Activated naive CD8-positive, alpha-beta T cell treated with anti-CD3 and anti-CD28 coated beads, Interleukin-2, amount 10 ng/mL, durations not matched to agents 7 days and 5 days (primary cell): ENCODE measurements at places on chromosomes 11 and 22.

- no peak for DNase-seq
These were observed 101.7 kb downstream of the SNX19 start for GRCh38 chr11:130814440-130815096.

- no peak for DNase-seq
These were observed 1.8 kb upstream of the FIBIN start for GRCh38 chr11:26992031-26992541.

GRCh38 chr11:19244621-19245020 is 3.9 kb upstream of the E2F8 start:
- no peak for DNase-seq

DNA sequence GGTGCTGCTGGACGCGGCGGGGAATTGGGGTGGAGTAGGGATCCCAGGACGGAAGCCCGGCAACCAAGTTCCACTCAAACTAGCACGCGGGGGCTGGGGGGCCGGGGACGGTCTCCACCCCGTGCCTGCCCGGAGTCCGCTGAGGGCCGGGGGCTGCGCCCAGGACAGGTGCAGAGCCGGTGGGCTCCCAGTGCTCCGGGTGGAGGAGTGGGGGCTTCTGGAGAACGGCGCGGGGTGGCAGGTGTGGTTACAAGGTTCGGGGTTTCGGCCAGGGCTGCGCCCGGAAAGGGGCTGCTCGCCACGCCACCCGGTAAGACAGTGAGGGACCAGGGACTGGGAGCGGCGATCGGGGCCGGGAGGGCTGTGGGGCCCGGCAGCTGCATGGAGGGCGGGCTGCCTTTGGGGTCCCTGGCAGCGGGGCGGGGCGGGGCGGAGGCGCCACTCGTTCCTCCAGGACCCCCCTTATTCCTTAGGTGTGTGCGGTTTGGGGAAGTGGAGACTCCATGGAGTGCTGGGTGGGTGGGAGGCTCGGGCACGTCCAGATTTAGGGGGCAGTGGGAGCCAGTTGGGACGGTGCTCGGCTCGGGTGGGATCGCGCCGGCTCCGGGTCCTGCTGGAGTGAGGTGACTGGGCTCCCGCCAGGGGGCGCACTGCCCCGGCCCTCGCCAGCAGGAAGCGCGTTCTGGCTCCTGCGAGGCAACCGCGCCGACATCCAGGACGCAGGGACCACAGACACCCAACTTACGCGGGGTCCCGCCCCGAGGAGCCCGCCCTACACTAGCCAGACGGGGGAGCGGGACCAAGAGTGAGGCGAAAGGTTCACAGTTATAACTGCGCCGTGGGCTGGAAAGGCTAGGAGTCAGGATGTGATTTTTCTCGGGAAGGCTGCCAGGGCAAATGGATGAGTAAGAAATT is 868 bp downstream of the TSPAN18 start:
- peak; percentile 85 for DNase-seq

DNA sequence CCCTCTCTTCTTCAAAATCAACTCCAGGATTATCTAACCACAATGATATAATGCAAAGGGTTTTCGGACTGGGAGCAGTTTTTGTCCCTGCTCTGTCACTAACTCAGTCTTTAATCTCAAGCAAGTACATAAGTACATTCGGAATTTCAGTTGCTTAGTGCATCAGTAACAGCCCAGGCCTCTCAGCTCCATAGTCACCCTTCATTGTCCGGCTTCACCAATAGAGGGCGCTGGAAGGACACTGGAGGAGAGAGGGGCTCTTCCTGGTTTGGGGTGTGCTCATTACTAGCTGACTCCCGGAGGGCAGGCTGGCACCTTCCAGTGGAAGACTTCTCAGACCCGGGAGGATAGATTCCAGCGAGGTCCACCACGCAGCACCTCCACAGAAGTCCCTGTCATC is 90.4 kb upstream of the PDGFD start:
- peak; percentile 29 for DNase-seq

- no peak for DNase-seq
These were observed 23.0 kb downstream of the CRKL start for GRCh38 chr22:20940186-20940651.

DNA sequence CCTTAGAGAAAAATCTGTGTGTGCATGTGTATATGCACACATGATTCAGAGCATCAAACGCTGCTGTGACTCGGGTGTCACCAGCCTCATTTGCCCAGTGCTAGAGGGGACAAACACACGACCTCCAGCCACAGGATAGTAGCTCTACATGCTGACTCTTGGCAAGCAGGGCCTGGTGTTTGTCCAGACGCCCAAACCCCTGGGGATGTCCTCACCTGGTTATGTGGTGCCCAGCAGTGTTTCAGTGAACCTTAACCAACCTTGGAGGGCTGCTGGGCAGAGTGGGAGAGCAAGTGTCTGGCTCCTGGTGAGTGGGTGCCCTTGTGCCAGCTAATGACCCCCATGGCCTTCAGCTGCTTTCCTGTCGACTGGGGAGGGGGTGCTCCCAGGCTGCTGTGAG is 26.7 kb downstream of the IGLL1 start:
- no peak for DNase-seq

DNA sequence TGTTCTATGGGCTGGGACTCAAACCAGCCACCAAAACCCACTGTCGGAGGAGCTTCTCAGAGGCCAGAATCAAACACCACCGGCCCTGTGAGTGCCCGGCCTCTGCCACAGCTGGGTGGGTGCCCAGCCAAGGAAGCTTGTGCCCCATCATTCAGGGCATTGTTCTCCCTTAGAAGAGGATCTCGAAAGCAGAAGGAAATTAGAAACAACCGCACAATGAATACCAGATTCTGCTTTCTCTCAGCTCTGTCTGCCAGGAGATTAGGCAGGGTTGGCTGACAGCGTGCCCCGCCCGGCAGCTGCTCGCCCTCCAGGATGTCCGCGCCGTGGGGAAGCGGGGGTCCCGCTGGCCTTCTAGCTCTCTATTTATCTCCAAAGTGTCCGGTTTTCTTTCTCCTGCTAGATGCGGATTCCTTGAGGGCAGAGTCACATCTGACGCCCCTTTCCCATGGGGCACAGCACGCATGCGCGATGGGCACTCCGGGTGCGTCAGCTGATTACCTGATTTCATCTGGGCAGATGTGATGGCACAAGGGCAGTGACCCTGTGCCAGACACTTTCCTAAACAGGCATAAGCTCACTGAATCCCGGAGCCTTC is 25.5 kb downstream of the SCGB1A1 start:
- DNase-seq = peak; percentile 56

DNA sequence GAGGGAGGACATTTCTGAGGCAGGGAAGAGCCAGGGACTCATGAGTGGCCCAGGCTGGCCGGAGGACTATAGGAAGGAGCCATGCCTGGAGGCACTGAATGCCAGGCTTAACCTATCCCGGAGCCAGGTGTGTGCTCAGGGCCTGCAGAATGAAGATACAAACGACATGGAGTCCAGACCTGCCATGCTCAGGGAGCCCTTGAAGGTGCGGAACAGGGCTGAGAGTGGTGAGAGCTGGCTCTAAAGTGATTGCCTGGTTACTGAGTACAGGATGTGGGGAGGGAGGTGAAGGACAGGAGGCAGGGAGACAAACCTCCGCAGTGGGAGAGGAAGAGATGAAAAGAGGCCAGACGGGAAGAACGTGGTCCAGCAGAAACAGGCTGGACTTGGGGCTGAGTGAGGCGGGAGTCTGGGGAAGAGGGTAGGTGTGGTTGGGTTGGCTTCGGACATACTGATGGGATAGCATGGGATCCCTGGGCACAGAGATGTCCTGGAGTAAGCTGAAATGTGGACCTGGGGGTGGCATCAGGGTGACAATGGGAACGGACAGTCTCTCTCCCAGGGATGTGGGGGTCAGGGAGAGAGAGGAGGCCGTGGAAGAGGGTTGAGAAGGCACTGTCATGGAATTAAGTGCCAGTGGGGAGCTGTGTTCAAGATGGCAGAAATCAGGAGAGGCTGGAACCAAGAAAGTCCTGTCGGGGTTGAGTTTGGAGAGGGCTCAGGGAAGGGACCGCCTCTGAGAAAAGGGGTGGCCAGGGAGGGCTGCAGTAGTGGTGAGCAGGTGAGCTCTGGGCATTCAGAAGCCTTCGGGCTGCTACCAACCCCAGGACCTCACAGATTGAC is 1.5 kb upstream of the ANKRD13D start:
- peak; percentile 58 for DNase-seq

DNA sequence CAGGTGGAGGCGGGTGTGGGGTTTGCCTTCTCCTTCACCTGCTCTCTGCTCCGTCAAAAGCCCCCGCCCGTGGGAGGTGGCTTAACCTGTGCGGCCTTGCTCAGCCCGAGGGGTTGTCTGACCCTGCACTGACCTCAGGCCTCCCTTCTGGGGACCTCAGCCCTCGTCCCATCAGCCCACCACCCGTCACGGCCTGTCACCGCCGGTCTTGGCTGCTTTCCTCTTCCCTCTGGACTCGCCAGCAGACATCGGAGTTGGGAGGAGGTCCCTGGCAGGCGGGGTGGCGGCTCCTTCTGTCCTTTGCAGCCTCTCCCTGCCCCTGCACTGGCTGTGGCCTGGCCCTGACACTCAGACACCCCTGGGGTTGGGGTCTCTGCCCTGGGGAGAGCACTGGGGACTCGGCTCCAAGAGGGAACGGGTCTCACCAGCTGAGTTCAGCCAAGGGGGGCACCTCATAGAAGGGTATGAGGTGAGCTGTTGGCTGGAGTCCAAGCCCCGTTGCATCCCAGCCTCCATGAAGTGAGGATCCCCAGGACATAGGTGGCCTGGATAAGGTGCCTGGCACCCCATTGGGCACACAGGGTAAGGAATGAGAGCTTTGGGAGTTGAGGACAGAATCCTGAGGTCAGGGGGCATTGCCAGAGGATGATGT is 999.6 kb downstream of the BRD1 start:
- no peak for DNase-seq

- peak; percentile 75 for DNase-seq
These were observed 429 bp downstream of the VEGFB start for GRCh38 chr11:64234647-64235379.
